Central memory CD4-positive, alpha-beta T cell (primary cell): ENCODE measurements at places on chromosomes 6 and 20.

GRCh38 chr20:53494753-53495152 lies 98.9 kb downstream of the ZNF217 start:
- no peak for DNase-seq

DNA sequence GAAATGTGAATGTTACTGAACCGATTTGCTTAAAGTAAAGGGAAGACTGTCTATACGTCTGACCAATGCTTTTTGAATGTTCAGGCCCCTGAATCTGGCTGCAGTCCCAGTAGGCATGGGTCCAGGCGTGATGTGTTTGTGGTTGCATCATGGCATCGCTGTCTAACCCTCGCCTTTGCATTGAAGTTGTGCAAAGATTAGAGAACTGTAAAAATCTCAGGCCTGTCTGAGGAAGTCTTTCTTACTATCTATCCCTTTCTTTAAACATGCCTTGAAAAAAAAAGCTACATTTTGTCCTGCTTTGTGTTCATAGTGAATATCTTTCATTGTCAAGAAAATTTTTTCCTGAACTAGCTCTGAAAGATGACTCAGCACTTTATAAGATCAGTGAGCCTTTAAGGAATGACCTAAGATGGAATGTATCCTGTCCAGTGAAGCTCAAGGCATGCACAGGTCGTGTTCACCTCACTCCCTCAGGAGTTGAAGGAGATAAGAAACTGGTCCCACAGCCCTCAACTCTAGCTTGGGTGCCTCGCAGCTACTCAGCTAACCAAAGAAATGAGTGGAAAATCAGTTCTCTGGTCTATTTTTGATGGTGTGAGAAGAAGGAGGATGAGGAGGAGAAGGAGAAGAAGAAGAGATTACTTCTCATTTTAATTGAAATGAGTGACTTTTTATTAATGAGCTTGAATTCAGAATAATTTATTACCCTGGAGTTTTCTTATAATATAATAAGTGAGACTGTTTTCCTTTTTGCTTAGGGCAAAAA lies 48.6 kb downstream of the TPD52L1 start:
- no peak for DNase-seq

DNA sequence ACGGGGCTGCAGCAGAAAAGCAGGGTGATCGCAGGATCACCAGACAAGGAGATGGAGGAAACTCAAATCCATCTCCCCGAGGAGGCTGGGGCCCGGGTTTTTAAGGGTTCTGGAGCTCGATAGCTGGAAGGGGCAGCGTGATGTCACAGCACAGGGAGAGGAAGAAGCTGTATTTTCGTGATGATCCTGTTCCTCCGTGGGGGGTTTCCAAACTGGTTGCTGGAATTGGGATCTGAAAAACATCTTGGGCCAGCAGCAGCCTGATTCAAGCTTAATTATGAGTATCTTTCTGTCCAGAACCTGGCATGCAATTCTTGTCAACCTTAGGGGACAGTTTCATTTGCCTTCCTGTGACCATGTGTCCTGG lies 4.1 kb downstream of the CST7 start:
- DNase-seq = no peak

- no peak for DNase-seq
Measured at GRCh38 chr6:133621751-133622150, 267.2 kb upstream of the TCF21 start.

- no peak for DNase-seq
Measured at GRCh38 chr20:33162753-33163152, 5.2 kb upstream of the BPIFA2 start.

DNA sequence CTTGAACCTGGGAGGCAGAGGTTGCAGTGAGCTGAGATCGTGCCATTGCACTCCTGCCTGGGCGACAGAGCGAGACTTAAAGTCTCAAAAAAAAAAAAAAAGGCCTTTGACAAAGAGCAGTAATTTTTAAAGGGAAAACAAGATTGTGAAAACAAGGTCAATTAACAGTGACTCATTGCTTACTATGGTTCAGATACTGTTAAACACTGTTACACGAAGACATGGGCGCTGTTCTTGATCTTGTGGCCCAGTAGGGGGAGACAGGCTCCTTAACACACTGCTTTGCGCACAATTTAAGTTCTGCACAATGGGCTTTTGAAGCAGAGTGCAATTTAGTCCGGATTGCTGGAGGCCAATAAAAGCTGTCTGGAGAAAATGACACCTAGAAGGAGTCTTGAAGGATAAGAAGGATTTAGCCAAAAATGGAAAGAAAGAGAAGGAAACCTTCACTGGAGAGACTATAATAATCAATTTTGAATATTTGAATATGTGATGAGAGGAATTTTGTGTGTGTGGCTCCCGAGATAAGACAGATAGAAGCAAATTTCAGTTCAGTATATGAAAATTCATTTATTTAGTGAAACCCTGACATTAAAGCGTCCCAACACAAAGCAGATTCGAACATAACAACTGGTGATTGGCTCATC lies 6.0 kb upstream of the LATS1 start:
- peak; percentile 29 for DNase-seq

- no peak for DNase-seq
Measured at GRCh38 chr20:49385465-49385864, 97.0 kb downstream of the KCNB1 start.

DNA sequence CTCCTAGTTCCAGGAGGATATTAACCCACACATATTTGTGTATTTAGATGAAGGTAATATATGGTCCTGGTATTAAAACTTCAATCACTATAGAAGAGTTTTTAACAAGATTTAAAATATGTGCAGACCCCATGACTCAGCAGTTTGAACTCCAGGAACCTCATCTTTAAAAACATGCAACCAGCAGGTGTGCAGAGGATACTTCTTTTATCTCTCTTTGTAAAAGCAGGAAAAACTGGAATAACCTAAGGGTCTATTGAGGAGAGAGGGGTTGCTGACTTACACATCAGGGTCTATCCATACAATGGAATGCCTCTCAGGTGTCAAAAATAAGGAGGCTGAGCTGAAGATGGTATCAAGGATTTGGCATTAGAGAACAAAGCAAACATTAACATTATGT lies 36.9 kb upstream of the TFAP2C start:
- no peak for DNase-seq

GRCh38 chr20:23047001-23047737 lies 2.3 kb downstream of the THBD start:
- DNase-seq = no peak

DNA sequence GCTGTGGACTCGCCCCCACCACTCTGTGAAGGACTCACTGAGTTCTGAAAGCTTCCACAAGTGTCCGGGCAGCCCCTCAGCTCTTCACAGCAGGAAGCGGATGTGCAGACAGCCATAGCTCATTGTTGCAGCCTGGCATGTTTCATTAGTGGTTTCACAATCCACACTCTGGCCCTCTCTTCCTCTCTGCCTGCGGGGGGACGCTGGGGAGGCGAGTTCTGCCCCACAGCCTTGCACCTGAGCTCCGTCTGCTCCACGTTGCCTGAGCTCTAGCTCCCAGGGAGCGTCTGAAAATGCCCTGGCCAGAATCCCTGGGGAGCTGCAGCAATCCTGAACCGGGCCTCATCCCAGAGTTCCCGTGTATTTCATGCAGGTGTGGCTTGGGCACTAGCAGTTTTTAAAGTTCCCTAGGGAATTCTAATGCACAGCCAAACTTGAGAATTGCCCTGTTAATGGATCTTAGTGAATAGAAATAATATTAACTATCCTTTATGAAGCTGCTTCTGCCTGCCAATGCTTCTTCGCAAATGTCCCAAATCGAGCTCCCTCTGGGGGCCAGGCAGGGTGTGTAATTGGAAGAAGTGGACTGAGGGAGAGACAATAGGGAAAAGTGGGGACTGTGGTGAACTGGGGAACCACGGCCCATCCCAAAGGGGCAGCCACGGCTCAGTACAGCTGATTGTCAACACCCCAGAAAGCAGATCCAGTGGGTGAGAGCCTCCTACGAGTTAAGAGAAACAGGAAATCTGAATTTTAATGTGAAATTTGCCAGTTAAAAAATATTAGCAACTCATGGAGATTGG lies 51.5 kb downstream of the CTCFL start:
- DNase-seq = no peak

- no peak for DNase-seq
Measured at GRCh38 chr6:25414168-25414567, 135.0 kb downstream of the CARMIL1 start.

- no peak for DNase-seq
Measured at GRCh38 chr20:40746251-40746650, 57.2 kb upstream of the MAFB start.

DNA sequence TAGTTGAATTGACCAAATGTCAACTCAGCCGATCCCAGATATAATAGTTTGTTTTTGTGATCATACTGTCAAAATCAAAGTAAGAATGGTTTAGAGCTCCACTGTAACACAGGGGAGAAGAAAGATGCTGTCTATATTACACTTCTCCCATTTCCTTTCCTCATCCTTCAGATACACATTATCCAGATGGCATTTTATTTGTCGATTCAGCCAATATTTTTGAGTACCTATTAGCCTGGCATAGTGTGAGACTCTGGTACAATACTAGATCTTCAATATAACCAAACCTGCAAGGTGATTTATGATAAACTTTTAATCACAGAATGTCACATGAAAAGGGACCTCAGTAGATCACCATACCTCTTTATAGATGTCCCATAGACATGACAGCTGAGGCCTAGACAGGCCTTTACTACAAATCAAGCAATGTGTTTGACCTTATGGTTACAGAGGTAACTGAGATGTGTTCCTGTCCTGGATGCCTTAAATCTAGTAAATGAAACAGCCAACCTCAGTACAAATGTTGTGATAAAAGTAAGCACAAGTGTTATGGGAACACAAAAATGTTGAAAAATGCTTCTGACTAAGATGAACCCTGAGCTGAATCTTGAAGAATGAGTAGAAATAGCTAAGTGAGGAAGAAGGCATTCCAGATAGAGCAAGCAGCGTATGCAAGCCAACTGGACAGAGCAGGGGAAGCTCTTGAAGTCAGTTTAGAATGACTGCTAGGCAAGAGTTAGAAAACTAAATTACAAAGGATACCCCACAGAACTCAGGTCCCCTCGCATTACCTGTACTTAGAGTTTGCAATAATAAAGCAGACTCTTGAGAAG lies 1.9 kb downstream of the FBXO9 start:
- DNase-seq = no peak

- DNase-seq = no peak
Measured at GRCh38 chr6:70838907-70839285, 118.0 kb downstream of the B3GAT2 start.

- no peak for DNase-seq
Measured at GRCh38 chr6:23989885-23990533, 136.0 kb upstream of the NRSN1 start.

DNA sequence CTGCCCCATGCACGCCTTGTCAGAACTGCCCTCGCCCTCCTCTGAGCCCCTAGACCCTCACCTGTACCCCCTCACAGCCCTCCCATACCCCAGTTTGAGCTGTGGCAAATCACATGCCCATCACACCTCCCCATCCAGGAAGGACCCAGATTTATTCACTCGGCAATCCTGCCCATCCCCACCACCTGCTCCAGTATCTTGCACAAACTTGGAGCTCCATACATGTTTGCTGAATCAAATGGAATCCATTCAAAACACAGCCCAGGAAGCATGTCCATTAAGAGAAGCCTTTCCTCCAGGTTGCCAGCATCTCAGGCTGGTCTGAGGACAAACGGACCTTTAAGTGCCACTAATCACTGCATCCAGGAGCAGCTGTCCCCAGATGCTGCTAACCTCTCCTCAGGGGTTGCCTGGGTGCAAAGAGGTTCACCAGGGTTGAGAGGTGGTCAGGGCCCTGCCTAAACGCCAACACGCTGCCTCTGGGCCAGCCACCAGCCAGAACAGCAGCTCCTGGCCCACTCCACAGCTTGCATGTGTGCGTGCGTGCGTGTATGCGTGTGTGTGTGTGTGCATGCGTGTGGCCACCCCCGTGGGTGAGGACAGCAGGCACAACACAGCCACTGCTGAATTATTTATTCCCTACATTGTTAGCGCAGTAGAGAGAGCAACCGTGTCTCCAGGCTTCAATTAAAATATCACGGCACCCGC lies 31.0 kb downstream of the GRM4 start:
- no peak for DNase-seq

DNA sequence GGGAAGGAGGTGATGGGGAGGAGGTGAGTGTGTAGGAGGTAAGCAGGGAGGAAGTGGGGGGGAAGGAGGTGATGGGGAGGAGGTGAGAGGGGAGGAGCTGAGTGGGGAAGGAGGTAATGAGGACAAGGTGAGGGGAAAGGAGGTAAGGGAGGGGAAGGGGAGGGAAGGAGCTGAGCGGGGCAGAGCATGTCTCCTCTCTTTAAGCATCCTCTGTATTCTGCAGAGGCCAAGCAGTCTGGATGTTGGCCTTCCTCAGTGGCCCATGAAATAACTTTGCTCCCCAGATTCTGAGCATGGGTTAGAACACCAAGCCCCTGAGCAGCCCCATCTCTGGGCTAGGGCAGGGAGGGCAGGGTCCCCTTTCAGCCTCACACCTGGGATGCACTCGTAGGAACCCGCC lies 84.6 kb downstream of the EDN3 start:
- no peak for DNase-seq

GRCh38 chr20:7980332-7981046 lies 39.1 kb downstream of the TMX4 start:
- no peak for DNase-seq

DNA sequence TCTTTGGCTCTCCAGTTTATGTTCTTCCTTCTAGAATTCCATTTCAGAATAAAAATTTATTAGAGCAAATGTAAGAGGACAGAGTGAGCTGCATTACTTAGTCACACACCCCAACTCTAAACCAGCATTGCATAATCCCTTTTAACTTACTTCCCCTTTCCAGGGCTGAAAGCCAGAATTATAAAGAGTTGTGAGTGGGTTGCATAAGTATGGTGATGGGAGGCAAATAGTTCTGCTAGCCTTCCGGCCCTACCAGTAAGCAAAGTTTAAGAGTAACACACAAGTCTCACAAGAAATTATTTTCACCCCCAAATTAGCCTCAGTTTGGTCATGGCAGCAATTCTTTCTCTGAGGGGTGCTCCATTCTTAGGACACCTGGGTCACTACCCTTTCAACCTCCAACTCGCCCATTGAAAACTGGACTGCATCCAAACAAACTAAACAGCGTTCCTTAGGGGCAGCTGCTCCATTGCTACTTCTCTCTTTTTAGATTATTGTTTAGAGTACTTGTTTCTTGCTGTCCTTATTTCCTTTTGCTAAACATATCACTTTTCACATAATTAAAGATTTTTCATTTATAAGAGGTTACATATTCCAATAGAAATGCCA lies 1.6 kb downstream of the KIAA0408 start:
- no peak for DNase-seq

DNA sequence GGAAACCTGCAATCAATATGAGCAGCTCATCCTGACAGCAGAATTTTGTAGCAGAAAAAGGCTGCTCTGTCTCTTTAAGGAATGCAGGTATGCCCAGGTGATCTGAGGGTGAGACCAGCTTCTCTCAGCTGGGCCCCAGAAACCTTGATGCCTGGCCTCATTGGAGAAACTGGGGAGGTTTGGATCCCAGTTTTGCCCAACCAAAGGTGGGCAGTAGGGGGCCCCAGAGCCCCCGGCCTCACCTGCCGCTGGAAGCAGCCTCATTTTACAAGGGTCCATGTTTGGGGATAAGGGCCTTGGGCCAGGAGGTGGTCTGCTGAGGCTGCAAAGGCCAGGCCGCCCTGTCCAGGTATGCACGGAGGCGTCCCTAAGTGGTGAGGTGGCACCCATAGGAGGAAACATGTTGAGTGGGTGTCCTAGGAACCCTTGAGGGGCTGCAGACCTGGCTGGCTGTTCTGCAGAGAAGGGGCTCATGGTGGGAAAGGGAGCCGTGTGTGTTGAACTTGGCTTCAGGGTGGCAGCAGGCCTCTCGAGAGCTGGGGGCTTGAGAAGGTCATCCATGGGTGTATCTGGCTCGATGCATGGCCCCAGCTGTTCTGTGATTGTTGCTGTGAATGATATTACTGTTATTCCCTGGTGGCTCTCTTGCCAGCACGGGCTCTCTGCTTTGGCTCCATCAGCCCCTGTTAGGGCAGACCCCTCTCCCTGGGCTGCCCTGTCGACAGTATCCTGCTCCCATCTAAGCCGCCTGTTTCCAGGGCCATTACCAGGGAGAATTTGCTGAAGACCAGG lies 208.4 kb downstream of the CDH4 start:
- no peak for DNase-seq
